G401 (cell line): ENCODE measurements at places on chromosomes 5 and 9. TPM values are rescaled to one million over a fixed set of nuclear protein-coding genes. Genes with fewer than 3 reads are reported as not detected.

Gene CNTFR
- total RNA-seq, result 0.78 and 1.0 TPM in 2 replicates

Gene ABL1
- 22.3 and 27.1 TPM in 2 replicates for total RNA-seq

- no peak for DNase-seq
Measured at GRCh38 chr9:114366334-114367128, 21.3 kb downstream of the AKNA start.

DNA sequence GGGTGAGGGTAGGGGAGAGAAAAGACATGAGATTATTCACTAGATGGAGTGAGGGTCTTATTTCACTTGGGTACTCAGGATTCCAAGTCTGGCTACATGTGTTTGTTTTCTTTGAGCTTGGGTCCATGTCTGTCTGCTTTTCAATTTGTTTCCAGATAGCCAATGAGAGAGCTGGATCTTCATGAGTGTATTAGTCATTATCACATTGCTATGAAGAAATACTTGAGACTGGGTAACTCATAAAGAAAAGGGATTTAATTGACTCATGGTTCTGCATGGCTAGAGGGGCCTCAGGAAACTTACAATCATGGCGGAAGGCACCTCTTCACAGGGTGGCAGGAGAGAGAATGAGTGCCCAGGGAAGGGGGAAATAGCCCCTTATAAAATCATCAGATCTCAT, 196.8 kb upstream of the TRIM32 start:
- no peak for DNase-seq

DNA sequence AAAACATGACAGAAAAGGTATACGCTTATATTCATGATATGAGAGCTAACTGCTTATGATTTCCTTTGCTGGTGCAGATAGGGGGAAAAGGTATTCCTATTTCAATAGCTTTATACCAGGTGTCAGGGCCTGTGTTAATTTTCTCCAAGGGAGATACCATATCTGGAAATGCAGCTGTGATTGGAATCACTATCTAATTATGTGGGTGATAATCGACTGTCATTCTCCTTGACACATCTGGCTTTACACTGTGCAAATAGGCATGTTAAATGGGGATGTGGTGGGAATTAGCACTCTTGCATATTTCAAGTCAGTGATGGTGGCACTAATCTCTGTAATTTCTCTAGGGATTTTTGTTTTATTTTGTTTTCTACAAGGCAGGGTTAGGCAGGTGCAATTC, 611.1 kb downstream of the CDH9 start:
- no peak for DNase-seq

DNA sequence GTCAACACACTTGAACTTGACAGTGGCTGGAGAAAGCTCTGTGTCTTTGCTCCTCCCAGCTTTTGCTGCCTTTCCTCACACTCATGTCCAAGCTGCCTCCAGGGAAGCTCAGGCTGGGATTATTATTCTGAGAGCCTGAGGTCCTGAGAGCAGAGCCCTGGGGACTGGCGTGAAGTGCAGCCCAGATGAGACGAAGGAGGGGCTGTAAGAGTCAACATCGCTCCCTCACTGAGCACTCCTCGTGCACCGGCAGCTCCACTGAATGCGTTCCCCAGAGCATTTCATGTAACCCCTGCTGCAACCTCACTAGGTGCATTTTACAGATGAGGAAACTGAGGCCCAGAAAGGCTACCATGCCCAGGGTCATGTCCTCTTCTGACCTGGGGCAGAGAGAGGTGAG, 63.5 kb upstream of the PHYKPL start:
- no peak for DNase-seq

- DNase-seq, result no peak
Measured at GRCh38 chr9:107751567-107752210, 262.1 kb upstream of the KLF4 start.

DNA sequence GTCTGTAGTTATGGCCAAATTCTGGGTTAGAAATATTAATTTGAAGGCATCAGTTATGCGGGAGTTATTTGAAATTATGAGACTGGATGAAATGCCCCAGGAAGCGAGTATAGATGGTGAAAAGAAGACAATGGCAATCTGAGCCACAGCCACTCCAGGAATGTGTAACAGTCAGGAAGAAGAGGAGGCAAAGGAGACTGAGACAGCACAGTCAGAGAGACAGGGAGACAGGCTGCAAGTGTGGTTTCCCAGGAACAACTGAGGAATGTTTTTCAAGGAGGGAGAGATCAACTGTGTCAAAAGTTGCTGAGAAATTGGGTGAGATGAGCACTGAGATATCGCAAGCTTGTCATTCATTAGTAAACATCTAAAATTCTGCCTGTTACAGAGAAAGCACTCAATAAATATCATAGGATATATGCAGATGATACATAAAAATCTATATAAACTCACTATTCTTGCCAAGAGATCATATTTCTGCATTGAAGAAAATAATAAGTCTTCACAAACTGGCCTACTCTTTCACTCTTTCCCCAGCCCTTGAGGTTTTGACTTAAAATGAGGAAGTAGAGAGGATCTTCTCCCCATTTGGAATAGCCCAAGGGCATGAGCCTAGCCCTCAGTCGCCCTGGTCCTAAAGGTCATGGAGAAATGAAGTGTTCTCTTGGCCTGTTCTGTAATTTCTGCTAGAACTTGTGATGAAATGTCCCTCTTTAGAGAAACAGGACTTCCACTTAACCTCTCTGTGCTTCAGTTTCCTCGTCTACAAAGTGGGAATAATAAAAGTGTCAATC, 48.5 kb upstream of the RLN1 start:
- DNase-seq, result no peak

GRCh38 chr9:14373336-14373666, 59.4 kb upstream of the NFIB start:
- no peak for DNase-seq
